ENCODE measurements at places on chromosomes 2 and 18.

- DNase-seq: no peak
Observed at GRCh38 chr2:58448065-58448507, 207.0 kb upstream of the FANCL start.

GRCh38 chr2:113376913-113377445, 60.5 kb upstream of the ZNG1B start:
- no peak for DNase-seq

- DNase-seq: no peak
Observed at GRCh38 chr2:56505885-56506284, 322.1 kb downstream of the CCDC85A start.

DNA sequence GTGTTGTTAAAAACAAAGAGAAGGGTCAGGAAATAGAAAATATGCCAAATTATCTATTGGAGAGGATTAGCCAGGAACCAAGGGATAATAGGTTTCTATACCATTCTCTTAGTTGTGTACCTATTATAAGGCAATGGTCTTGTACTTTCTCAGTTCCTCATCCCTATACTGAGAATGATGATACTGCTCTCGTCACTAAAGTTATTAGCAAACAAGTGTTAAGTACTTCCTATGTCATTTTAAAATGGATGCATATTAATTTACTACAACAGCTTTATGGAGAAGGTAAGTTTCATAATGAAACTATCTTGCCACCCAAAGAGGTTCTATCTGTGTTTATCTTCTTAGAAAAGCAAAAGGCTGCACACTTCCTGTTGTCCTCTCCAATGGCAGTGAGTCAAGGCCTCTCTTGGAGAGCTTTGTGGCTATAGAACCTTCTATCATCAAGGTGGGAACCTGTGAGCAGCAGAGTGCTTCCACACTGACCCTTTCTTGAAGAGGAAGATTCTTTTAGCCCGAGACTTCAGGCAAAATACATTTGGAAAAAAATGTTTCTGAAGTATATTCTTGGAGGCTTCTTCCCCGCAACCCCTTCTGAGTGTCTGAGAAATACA, 460.7 kb upstream of the FANCL start:
- DNase-seq: no peak

DNA sequence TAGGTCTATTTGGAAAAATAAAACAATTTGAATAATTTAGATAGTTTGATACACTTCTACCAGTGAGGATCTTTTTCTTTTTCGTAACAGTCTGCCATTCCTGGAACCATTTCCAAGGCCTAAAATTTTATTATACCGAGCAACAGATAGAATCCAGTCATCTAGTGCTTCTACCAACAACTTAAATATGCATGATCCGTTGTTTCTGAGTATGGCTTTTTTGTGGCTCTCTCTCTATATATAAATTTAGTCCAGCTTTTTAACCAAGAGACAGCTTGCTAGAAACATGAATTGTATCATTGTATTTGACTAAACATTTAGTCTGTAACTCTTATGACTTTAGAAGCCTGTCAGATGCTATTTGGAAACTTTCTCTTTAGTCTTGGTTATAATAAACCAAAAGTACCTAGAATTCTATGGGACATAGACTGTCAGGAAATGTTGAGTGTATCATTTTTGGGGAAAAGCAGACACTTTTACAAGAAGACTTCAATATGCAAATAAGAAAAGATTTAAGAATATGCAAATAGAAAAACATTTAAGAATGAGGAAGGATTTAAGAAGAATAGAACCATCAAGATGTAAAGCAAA, 161.4 kb downstream of the ZEB2 start:
- no peak for DNase-seq

GRCh38 chr2:128623776-128624761, 305.4 kb upstream of the HS6ST1 start:
- no peak for DNase-seq

- DNase-seq: no peak
Observed at GRCh38 chr2:57881998-57882888, 164.4 kb upstream of the VRK2 start.

DNA sequence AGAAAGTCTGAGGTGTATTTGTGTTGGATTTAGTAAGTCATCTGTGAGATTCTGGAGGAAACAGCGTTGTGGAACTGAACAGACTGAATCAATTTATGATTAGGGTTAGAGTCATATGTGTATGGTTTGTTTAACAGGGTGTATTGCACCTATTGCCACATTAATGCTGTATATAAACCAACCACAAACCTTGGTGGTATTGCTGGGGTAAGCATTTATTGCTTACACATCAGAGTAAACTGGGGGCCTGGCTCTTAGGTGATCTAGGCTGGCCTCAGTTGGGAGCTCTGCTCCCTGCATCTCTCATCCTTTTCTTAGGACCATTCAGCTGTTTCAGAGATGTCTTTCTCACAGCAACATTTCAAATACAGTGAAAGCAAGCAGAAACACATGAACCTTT, 59.7 kb upstream of the GRB14 start:
- DNase-seq: no peak

DNA sequence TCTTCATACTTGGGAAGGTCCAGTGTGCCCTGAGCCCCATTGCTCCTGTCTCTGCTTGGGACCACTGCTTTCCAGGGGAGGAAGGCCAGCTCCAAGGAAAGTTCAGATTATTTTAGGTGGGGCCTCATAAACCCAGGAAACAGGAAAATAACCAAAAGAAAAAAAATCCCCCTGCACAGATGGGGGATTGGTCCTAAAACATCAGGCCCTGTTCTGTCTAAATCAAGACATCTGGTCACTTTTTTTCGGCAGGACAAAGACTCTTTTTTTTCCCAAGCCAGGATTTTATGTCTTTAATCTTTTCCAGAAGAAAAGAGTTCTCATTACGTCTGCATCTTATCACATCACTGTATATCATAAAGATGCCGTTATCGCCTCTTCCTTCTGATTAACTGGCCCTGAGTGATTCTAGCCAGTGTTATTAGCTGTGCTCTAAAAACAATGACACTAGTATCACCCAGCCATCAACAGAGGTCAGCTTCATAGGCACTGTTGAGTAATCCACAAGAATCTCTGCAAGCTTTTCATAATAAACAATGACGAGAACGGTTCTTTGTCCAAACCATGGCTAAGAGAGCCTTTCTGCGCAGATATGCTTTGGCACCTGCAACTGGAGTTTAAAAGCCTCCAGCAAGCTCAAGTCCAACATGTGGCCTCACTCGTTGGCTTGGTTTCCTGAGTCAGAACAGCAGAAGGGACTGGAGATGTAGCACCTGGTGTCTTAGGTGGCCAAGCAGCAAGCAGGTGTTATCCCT, 138.2 kb downstream of the VAPA start:
- no peak for DNase-seq

DNA sequence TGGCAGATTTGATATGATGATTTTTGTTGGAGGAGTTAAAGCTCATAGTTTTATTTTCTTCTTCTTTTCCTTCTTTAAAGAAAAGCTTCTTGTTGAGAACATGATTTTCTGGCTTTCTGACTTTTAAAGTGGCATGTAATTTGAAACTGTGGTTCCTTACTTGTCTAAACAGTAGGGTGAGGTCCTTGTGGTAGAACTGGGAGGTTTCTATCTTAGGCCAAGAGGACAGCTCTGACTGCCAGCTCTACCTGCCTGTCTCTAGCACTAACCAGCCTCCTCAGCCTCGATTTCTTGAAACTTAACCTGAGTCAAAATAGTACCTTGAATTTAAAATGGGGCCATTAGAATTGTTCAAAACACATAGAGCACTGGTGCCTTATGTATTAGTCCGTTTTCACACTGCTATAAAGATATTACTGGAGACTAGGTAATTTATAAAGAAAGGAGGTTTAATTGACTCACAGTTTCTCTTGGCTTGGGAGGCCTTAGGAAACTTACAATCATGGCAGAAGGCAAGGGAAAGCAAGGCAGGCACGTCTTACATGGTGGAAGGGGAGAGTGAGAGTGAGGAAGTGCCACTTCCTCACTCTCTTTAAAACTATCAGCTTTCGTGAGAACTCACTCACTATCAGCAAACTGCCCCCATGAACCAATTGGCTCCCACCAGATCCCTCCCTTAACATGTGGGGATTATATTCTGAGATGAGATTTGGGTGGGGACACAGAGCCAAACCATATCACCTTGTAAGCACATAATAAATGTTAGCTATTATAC, 119.0 kb downstream of the CERS6 start:
- DNase-seq: no peak

DNA sequence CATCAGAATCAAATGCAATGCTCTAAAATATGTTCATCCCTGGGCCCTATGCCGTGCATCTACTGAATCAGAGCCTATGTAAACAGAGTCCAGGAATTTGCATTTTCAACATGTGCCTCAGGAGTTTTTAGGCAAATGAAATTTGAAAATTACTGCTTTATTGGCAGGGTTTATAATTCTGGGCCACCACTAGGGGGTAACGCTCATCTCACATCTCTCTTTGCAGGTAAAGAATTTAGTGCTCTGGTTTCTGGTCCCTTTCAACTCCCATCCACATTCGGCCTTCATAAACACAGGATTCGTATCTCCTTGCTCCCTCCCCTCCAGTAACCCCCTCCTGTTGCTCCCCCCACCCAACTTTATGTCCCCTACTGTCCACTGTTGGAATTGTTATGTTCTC, 49.3 kb downstream of the LYPD6B start:
- no peak for DNase-seq

All from stimulated activated CD8-positive, alpha-beta memory T cell treated with anti-CD3 and anti-CD28 coated beads, Interleukin-2, amount 100 ng/mL, for 1 hour (primary cell).